ENCODE measurements at places on chromosomes 6 and 20. TPM values are rescaled to one million over a fixed set of nuclear protein-coding genes. Genes with fewer than 3 reads are reported as not detected.

DNA sequence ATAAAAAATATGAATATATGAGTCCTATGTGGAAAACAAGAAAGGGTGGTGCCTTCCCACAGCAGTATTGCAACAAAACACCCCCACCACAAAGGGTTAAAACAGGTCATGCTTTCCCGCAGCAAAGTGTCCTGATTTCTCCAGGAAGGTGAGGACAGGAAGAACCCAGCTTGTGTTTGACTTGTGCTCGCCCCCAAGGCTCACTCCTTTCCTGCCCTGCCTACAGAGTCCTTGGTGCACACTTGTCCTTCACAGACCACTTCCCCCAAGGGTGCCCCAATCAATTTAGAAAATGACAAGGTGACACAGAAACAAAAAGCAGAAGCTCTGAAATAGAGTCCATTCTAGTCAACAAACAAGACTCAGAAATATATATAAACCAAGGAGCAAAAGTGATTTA, 237.4 kb downstream of the PTPRK start:
- no peak overlapping the region for H3K4me3 ChIP-seq
- no peaks in the 10 kb centered on the region for H3K36me3 ChIP-seq
- no peak overlapping the region for H3K27ac ChIP-seq
- no peaks in the 10 kb centered on the region for H3K27me3 ChIP-seq
- DNase-seq = no peak
- H3K4me1 ChIP-seq = no peaks in the 10 kb centered on the region

MRPL2 gene
- 56.6 TPM for total RNA-seq

GRCh38 chr20:36501367-36502006, 39.8 kb upstream of the MYL9 start:
- no peak for DNase-seq
- H3K36me3 ChIP-seq = peaks cover 31% of the 10 kb centered on the region
- H3K4me3 ChIP-seq = no peak overlapping the region
- H3K27me3 ChIP-seq = no peaks in the 10 kb centered on the region
- H3K27ac ChIP-seq = no peak overlapping the region
- no peaks in the 10 kb centered on the region for H3K4me1 ChIP-seq

- no peaks in the 10 kb centered on the region for H3K36me3 ChIP-seq
- H3K27me3 ChIP-seq = no peaks in the 10 kb centered on the region
- no peak for DNase-seq
- H3K27ac ChIP-seq = no peak overlapping the region
- no peak overlapping the region for H3K4me3 ChIP-seq
Measured at GRCh38 chr6:20210158-20210557, 2.1 kb downstream of the MBOAT1 start.

DNA sequence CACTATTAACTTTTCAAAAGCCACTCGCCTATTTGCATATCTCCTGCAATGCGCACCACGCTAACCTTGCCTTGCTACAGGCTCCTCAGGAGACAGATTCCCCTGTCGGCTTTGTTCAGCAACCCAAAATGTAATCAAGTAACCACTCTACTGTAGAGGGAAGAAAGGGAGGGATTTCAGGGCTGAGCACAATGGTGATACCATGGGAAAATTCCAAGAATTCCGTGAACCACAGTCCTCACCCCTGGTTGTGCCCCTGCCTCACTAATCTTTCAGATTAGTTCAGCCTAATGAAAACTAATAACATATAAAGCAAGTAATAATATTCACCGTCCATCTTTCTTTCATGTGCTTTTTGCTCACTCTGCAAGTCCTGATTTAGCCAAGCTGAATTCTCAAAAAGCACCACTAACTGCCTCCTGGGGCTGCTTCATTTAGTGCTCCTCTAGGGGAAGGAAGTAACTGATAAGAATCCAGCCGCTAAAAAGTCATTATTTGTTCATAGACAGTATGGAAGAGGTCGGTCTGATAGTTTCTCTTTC, 6.6 kb downstream of the CITED2 start:
- H3K4me1 ChIP-seq = peaks cover 14% of the 10 kb centered on the region
- H3K4me3 ChIP-seq = no peak overlapping the region
- no peak for DNase-seq
- H3K27me3 ChIP-seq = no peaks in the 10 kb centered on the region

DNA sequence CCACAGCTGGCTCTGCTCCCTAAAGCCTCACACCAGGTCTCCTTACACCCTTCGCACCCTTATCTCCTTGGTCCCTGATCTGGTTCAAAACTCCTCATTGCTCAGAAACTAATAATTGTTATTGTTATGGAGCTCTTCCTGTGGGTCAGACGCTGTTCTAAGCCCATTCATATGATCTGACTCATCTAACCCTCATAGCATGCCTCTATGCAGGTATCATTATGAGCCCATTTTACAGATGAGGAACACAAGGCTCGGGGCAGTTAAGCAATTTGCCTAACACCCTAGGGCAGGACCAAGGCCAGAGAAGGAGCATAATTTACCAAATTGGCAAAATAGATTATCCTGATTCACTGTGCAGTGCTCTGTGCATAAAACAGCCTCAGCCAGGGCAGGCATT, 51.8 kb upstream of the CCDC167 start:
- peaks cover 8% of the 10 kb centered on the region for H3K4me1 ChIP-seq
- H3K4me3 ChIP-seq = no peak overlapping the region
- H3K36me3 ChIP-seq = no peaks in the 10 kb centered on the region
- no peak for DNase-seq
- H3K27me3 ChIP-seq = no peaks in the 10 kb centered on the region

DNA sequence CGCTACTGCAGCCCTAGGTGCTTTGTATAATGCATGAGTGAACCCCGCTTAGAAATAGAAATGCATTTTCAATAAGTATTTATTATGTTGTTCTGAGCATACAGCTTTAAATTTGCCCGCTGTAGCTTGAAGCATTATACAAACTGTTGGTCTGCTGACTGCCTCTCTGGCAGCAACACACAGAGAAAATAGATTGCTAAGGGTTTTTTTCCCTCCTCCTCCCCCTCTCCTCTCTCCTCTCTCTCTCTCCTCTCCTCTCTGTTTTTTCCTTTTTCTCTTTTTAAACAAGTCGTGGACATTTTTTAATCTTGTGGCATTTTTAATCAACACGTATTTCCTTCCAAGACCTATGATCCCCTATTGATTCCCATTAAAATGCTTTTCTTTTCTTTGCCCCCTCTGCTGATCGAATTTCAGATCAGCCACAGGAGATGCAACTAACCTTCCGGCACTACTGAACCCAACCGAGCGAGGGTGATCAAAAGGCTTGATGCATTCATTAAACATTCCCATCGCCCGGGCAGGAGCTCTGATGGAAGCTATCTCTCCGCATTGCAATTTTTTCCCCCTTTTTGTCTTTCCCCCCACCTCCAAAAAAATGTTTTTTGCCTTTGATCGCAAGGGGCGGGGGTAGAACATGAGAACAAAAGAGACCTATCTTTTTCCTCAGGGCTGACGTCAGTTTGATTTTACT, 90.7 kb upstream of the ARID1B start:
- peak; percentile 49 for DNase-seq
- H3K4me1 ChIP-seq = peaks cover 4% of the 10 kb centered on the region

- H3K4me3 ChIP-seq = no peak overlapping the region
- H3K36me3 ChIP-seq = no peaks in the 10 kb centered on the region
- no peaks in the 10 kb centered on the region for H3K4me1 ChIP-seq
Measured at GRCh38 chr20:20210943-20211273, 157.0 kb upstream of the INSM1 start.

- no peaks in the 10 kb centered on the region for H3K36me3 ChIP-seq
- H3K27me3 ChIP-seq = no peaks in the 10 kb centered on the region
- H3K4me3 ChIP-seq = no peak overlapping the region
- H3K27ac ChIP-seq = no peak overlapping the region
- DNase-seq = peak; percentile 67
Measured at GRCh38 chr6:10184371-10185227, 230.3 kb downstream of the TFAP2A start.

SFT2D1 gene
- 48.3 TPM for total RNA-seq

DNA sequence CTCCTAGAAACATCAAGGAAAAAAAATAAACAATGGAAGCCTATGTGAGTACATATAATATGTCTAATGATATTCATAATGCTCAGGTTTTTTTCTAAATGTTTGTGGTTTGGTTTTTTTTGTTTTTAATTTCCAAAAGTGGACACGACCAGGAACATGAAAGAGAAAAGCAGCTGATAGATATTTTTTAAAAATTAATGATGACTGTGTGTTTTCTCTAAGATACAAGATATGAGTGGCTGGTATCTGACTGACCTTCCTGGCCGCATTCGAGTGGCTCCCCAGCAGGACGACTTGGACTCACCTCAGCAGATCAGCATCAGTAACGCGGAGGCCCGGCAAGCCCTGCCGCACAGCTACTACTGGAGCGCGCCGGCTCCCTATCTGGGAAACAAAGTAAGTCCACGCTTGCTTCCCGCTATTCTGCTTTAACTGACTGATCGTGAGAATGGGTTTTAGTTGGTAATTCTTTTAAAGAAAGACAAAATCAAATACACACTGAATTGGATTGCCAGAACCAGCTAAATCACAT, 309.6 kb downstream of the LAMA2 start:
- no peaks in the 10 kb centered on the region for H3K4me1 ChIP-seq
- H3K27me3 ChIP-seq = no peaks in the 10 kb centered on the region
- no peaks in the 10 kb centered on the region for H3K36me3 ChIP-seq
- DNase-seq = no peak

DNA sequence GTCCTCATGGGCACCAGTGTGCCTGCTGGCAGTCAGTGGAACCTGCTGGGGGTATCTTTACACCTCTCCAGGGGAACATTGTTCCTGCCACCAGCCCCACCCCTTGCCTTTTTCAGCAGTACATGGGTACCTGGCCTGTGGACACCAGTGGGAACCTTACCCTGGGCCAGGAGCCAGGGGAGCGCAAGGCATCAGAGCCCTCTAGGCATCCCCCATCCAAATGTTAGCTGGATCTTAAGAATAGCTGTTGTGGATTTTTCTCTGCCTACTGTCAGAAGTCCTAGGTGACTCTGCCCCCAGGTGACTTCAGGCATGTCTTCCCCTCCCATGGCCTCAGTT, 38.8 kb upstream of the ID1 start:
- DNase-seq = no peak
- H3K4me3 ChIP-seq = no peak overlapping the region
- no peaks in the 10 kb centered on the region for H3K27me3 ChIP-seq
- H3K27ac ChIP-seq = no peak overlapping the region
- peaks cover 4% of the 10 kb centered on the region for H3K4me1 ChIP-seq
- peaks cover 15% of the 10 kb centered on the region for H3K36me3 ChIP-seq

- H3K4me1 ChIP-seq = no peaks in the 10 kb centered on the region
- no peak overlapping the region for H3K27ac ChIP-seq
- no peak overlapping the region for H3K4me3 ChIP-seq
- no peak for DNase-seq
- H3K36me3 ChIP-seq = no peaks in the 10 kb centered on the region
- H3K27me3 ChIP-seq = no peaks in the 10 kb centered on the region
Measured at GRCh38 chr6:99711302-99711701, 104.7 kb downstream of the PRDM13 start.

RAB32 gene
- total RNA-seq = 19.9 TPM

- no peak overlapping the region for H3K27ac ChIP-seq
- DNase-seq = no peak
- H3K36me3 ChIP-seq = peaks cover 50% of the 10 kb centered on the region
- no peak overlapping the region for H3K4me3 ChIP-seq
- H3K27me3 ChIP-seq = no peaks in the 10 kb centered on the region
Measured at GRCh38 chr20:47295921-47296426, 60.5 kb downstream of the ZMYND8 start.

DNA sequence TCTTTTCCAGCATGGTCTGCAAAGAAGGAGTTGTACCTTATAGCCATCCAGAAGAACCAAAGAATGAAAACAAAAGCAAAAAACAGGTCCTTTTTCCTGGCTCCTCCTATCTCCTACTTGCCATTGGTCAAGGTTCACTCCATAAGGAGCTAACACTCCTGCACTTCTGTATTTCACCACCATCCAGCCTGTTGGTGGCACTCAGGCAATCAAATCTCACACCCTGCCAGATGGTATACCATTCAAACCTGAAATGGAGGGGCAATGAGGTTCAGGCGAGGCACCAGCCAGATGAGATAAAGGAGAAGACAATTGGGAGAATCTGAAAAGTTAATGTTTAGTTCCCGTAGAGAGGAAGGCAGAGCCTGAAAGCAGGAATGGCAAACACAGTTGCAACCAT, 203.8 kb downstream of the ALDH8A1 start:
- no peaks in the 10 kb centered on the region for H3K27me3 ChIP-seq
- no peaks in the 10 kb centered on the region for H3K36me3 ChIP-seq
- no peaks in the 10 kb centered on the region for H3K4me1 ChIP-seq
- DNase-seq = no peak
- no peak overlapping the region for H3K4me3 ChIP-seq

DNA sequence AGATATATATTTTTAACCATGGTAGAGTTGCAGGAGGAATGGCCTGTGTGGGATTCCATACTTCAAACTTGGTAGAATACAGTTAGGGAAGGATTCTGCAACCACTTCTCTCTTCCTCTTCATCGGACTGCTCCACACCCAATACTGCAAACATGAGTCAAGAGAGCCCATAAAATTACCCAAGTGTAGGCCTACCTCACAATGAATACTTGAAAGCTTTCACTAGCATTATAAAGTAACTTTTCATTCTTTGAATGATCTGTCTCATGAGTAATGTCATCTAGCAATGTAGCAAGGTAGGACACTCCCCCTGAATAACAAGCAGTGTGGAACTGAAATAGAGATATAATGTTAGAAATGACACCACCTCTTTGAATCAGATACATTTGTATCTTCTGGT, 79.4 kb downstream of the FOXC1 start:
- H3K36me3 ChIP-seq = no peaks in the 10 kb centered on the region
- H3K27me3 ChIP-seq = no peaks in the 10 kb centered on the region
- no peak overlapping the region for H3K27ac ChIP-seq
- no peak for DNase-seq

DNA sequence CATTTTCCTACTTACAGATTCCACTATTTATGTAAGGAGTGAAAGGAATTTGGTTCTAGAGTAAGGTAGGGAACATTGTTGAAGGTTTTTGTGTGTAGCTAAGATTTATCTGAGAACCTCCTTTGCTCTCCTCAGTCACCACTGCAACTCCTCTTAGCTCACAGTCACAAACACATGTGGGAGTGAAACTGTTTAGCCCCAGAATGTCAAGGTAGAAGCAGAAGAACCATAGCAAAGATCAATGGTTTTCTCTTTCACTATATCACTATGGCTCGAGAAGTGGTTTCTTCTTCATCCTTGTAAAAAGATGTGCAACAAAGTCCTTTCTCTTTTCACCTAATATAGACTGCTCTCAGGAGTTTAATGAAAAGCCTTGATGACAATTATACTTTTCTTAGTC, 6.5 kb upstream of the DEFB112 start:
- DNase-seq = no peak
- H3K4me3 ChIP-seq = no peak overlapping the region
- no peaks in the 10 kb centered on the region for H3K36me3 ChIP-seq
- no peak overlapping the region for H3K27ac ChIP-seq

GRCh38 chr20:17738154-17738553, 38.4 kb downstream of the BANF2 start:
- H3K36me3 ChIP-seq = no peaks in the 10 kb centered on the region
- no peaks in the 10 kb centered on the region for H3K4me1 ChIP-seq
- DNase-seq = no peak
- no peak overlapping the region for H3K4me3 ChIP-seq
- no peak overlapping the region for H3K27ac ChIP-seq

All from kidney (tissue), 22 donors.